ENCODE measurements at places on chromosomes 1 and 21.

GRCh38 chr1:6134206-6134605 lies 45.9 kb downstream of the CHD5 start:
- DNase-seq, result no peak

DNA sequence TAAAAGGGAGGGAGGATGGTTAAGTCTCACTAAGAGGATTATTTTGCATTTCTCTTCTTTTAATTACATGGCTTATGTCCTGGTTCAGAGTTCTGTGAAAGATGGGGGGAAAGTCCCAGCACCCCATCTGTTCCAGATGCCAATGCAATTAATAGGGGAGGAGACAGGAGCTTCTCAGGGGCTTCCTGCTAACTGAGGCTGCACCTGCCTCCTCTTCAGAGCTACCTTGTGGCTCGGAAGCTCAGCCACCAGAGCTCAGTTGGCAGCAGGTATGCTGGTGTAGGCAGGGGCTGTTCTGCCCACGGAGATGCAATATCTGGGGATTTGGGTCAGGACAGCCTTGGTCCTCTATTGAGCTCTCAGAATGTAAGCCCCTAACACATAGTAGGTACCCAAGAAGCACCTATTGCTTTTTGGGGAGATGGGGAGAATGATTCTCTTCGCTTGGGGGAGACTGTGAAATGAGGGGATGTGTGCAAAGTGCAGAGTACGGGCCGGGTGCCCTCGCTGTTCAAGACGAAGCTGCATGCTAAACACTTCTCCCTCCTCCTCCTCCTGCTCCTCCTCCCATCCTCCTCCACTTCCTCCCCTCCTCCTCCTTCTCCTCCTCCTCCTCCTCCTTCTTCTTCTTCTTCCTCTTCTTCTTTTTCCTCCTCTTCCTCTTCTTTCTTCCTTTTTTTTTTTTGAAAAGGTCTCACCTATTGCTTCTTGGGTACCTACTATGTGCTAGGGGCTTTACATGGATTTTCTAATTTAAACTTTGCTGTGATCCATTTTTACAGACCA lies 279.0 kb downstream of the PTPRU start:
- DNase-seq, result no peak

- DNase-seq, result no peak
Observed at GRCh38 chr1:47898133-47898845, 98.9 kb downstream of the TRABD2B start.

DNA sequence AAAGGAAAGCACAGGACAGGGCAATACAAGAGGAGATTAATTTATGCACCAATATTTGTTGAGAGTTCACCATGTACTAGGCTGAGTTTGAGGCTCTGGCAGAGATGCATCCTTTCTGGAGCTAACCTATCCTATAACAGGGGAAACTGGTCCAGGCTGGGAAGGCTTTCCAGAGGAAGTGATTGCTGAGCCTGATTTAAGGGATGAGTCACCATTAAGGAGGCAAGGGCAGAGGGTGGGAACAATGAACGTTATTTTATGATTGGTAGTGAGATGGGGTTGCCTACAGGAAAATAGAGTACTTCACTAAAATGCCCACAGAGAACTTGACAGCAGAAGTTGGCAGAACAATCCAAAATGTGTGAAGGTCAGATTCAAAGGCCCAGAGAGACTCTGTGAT lies 141.4 kb downstream of the PLPP3 start:
- no peak for DNase-seq

- DNase-seq, result no peak
Observed at GRCh38 chr1:240169188-240169587, 77.5 kb downstream of the FMN2 start.

All from activated T-cell treated with anti-CD3 and anti-CD28 coated beads, Interleukin-2, amount 50 U/mL, for 48 hours (primary cell).